ENCODE measurements at places on chromosomes 16 and 17. TPM values are rescaled to one million over a fixed set of nuclear protein-coding genes. Genes with fewer than 3 reads are reported as not detected.

YBX2 gene
- not detected for total RNA-seq

ASPHD1 gene
- 0.88 TPM for total RNA-seq

ALDH3A1 gene
- 1.2 TPM for total RNA-seq

CHST6 gene
- total RNA-seq = 0.60 TPM

RNF227 gene
- total RNA-seq = 0.58 TPM

OSBPL7 gene
- 26.7 TPM for total RNA-seq

NACA2 gene
- total RNA-seq = not detected

GINS2 gene
- 24.1 TPM for total RNA-seq

RNF112 gene
- 0.11 TPM for total RNA-seq
